NCI-H524 treated with DMSO at 0.1 percent for 48 hours (cell line): ENCODE measurements at places on chromosomes 12 and 14.

- no peak for DNase-seq
Measured at GRCh38 chr12:88200029-88200428, 57.9 kb downstream of the TMTC3 start.

DNA sequence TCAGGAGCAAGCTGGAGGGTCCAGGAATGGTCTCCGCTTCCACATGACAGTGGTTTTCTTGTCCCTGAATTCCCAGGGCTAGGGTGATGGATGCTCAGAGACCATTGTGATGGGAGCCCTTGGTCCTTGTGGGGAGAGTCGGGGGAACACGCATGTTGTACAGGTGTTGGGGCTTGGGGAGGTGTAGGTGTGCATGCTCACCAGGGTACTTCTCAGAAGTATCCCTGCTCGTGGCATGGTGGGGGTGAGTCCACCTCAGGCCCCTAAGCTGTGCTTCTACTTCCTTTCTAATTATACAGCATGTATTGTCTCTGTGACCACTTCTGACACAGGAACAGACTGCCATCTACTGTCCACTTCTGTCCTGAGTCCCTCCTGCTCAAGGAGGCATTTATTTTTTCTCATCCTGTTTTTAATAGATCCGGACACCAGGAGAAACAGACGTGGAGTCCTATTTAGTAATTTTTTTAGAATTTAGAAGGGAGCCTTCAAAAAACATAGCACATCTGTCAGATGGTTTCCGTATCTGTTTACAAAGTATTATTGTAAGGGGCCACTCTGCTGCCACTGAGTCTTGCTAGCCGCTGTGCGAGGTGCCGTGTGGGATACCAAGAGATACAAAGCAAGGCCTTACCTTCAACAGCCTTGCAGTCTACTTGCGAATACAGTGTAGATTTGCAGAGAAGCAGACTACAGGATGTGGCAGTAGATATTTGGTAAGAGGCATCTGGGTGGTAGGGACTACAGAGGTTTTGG, 10.5 kb downstream of the NTF3 start:
- DNase-seq, result no peak

GRCh38 chr14:100547633-100548294, 39.5 kb downstream of the BEGAIN start:
- no peak for DNase-seq

GRCh38 chr14:35826952-35827416, 846 bp downstream of the BRMS1L start:
- no peak for DNase-seq

DNA sequence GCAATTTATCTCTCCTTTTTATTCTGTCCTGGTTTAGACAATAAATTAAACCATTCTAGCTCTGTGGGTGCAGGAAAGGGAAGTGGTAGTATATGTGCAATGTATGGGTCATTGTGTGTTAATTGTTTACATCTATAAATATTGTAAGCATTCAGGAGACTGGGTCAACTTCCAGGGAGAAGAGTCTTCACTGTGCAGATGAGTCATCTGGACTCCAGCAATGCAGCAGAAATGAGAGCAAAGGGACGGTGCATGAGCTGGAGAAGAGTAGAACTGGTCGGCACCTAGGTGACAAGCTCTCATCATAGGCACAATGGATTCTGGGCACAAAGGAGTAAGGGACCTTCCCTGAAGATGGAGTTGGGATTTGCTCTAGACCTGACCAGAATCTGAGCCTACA, 211.1 kb upstream of the DAAM1 start:
- no peak for DNase-seq

GRCh38 chr12:123928274-123928865, 44.3 kb downstream of the CCDC92 start:
- no peak for DNase-seq

- no peak for DNase-seq
Measured at GRCh38 chr14:67733616-67734015, 31.9 kb downstream of the RDH12 start.

- no peak for DNase-seq
Measured at GRCh38 chr12:124487066-124487833, 80.2 kb downstream of the NCOR2 start.

DNA sequence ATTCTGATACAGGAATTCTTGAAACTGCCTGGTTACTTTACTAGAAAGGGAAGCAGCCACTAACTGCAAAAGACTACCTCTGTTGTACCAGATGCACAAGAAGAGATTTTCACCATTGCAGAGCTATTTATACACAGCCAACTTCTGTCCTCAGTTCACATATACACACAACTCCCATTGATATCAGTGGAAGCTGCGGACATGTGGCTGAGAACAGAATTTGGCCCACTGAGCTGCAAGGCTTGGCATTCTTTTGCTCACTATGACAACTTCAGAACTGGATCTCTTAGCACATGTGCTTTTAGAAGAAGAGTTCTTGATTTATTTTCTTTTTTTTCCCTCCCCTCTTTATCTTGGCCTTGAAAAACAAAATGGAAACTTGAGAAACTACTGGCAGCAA, 28.3 kb downstream of the PTPRO start:
- no peak for DNase-seq

DNA sequence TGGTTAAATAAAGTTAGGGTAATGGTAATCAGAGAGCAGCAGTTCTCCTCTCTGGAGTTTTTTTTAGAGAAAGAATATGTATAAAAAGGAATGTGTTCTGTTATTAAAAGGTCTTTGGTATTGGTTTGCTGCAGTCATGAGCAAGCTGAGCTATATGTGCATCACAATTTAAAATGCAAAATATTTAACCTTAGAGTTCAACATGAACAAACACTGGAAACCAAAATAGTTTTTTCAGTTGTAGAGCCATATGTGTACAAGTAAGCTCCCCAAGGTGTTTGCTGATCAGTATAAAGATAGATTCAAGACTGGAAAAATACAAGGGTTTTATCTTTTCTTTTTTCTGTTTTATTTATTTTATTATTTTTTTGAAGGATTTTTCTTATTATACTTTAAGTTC, 245.0 kb downstream of the NUBPL start:
- no peak for DNase-seq

DNA sequence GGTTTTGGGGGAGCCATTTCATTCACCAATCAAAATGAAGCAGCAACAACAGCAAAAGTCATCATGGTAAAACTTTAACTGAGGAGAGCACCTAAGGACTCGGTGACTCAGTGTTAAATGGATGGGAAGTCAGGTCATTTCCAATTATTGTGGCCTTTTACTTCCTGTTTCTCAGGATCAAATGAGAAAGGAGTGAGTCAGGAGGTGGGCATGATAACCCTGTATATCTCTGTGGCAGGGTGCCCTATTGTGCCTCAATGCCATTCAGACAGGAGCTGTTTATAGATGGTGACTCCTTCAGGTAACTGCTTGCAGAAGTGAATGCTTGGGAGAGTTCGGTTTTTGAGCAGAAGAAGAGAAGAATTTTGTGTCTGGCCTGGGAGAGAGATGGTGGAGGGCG, 135.5 kb upstream of the CPM start:
- DNase-seq, result no peak

GRCh38 chr14:82394916-82395315, 861.3 kb upstream of the SEL1L start:
- DNase-seq, result peak; percentile 67

DNA sequence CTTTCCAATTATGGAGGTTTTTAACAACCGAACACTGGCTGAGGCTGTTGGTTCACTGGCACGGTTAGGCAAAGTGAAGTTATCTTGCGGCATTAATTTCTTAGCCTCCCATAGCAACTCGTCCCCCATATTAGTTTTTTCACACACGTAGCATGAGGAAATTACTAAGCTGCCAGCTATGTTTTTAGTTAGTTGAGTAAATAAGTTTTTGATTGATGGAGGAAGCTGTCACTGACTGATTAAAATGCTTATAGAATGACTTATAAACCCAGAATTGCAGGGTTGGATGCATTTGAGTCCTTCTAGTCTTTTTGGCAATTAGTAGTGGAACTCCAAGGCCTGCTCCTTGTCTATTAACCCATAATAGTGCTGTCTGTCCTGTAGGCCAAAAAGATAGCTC, 97.1 kb downstream of the ALG10 start:
- DNase-seq, result no peak

GRCh38 chr14:28742171-28742846, 24.3 kb upstream of the FOXG1 start:
- DNase-seq, result no peak

GRCh38 chr14:54767450-54767849, 135.2 kb downstream of the GCH1 start:
- no peak for DNase-seq

- DNase-seq, result no peak
Measured at GRCh38 chr12:74370608-74371216, 166.9 kb upstream of the ATXN7L3B start.

DNA sequence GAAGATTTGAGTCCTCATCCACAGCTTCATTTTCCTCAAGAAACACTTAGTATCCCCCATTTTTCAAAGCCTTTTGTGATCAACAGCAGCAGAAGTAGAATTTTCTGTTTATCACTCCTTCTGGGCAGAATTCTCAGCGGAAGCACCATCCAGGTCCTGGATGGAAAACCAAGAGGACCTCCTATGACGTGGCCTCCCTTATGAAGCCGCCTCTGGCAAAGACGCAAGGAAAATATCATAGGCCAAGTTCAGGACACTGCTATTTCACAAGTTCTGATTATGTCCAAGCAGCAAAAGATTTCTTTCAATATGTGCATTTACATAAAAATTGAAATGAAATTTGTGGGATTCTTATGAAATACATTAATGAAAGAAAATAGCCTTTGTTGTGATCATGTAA, 315.0 kb downstream of the SEC23A start:
- no peak for DNase-seq

GRCh38 chr14:51576117-51576430, 75.6 kb upstream of the FRMD6 start:
- DNase-seq, result no peak

- no peak for DNase-seq
Measured at GRCh38 chr12:116087962-116088361, 189.5 kb downstream of the MED13L start.

GRCh38 chr12:89353188-89353822, 1.0 kb upstream of the DUSP6 start:
- DNase-seq, result no peak

DNA sequence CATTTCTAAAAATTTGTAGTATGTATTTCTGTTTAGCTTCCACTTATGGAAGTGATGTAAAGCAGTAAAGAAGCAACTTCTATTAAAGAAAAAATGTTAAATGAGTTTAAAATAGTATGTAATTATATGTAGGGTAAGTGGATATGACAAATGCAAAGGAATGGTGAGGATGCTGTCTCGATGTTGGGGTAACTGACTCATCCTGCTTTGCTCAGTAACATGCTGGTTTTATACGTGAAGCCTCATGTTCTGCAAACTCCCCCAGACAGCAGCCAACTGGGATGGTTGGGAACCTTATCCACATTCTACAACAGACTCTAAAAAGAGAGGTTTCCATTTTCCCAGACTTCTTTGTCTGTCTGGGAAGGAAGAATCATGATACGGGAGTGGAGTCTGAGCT, 1006.4 kb upstream of the TMEM132C start:
- no peak for DNase-seq

DNA sequence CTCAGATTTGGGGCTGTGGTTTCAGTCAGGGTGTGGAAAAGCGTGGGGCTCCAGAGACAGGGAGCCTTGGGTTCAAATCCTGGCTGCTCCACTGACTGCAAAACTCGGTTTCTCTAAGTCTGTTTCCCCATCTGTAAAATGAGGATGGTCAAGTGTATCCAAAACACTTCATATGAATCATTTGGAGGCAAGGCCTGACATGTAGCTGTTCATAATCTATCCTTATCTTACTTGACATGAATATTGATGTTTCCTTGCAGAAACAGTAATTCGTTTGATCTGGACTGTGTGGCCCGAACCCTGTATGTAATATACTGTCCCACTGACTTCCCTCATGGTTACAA, 1.5 kb upstream of the CCDC63 start:
- DNase-seq, result no peak

DNA sequence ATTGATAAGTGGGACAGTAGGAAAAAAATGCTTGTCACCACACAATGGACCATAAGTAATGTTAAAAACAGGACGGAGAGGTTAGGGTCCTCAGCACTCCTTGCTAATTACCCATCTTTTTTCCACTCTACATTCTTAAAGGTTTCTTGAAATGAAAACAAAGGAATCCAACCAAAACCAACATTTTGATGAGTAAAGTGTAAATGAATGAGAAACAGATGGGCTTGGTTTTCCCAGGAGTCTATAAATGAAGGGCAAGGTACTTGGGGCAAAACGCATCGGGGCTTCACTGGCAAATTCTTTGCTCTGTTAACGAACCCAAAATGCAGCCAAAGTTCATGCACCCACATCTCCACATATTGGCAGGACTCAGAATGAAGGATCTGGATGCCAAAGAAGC, 129.2 kb upstream of the BMP4 start:
- DNase-seq, result no peak

DNA sequence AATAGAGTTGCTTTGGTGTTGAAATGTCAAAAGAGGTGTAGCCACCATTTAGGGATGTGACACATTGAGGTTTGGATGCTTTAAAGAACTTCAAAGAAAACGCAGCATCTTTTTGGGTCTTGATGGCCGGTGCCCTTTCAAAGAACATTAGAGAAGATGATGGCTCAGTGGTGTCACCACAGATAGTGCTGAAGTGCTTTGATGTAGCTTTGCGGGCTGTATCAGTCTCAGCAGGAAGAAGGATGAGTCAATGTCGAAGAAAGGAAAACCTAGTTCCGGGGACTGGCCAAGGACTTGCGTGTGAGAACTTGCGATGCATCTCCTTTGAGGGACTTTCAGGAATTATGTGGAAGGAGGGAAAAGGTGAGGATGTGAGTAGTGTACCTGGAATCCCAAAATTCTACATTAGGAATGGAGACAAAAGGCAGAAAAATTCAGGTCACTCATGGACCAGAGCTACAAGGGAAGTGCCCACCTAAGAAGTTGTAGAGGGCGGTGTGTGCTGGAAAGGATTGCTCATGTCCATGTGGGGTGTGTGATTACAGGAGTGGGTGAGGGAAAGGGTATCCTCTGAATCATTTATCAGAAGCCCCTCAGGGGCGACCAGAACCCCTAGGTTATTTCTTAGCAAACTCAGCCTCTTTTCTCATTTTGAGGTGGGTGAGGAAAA, 39.7 kb upstream of the GZMB start:
- no peak for DNase-seq

DNA sequence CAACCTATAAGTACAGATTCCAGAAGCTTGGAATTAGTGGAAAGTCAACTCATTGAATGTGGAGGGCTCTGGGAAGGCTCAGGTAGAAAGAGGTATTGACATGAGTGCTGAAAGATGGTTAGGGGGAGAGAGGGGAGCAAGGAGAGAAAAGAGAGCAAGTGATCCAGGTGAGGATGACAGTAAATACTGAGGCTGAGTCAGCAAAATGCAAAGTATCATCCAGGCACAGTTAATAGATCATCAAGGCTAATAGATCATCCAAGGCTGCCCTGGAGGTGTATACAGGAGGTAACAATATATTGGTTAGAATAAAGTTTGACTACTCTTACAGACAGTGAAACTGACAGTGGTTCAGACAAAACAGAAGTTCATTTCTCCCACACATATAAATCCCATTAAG, 100.5 kb downstream of the TBX5 start:
- no peak for DNase-seq
